Kidney capillary endothelial cell (primary cell): ENCODE measurements at places on chromosomes 13 and 19.

DNA sequence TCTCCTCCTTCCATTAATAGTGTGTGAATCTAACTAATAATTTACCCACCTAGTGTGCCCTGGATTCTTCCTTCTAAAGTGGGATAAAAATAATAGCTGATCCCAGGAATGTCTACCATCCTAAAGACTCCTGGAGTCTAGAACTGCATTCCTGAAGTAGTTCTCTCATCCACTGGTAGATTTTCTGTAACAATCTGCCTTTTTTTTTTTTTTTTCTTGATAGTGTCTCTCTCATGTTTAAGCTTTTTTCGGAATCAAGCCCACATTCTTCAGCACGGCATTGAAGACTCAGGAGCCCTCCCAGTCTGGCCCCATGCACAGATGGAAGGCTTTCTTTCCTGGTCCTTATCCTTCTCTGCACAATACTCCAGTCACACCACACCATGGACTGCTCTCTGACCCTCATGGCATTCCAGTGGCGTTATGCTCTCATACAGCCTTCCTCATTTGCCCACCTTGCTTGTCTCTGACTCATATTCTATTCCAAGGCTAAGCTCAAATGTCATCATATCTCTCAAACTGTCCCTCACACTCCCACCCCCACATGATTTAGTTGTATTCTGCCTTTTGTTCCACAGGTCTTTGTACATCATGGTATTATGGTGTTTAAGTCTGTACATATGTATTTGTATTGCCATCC, 68.7 kb upstream of the FRY start:
- no peak for DNase-seq

DNA sequence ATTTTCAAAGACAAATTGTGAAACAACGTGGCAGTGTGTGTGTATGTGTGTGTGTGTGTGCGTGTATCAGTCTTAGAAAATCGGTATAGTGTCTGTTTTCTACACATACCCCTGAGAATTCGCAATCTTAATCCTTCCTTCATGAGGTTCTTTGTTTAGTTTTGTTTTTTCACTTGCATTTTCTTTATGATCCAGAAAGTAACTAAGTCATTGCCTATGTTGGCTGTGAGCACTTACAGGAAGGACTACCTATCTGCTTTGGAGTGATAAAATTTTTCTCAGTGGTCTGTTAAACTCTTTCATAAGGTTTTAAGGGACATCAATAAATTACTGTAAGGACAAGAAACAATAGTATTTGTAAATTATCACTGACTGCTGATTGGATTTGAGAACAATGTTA, 1587.1 kb downstream of the PCDH9 start:
- DNase-seq, result no peak

DNA sequence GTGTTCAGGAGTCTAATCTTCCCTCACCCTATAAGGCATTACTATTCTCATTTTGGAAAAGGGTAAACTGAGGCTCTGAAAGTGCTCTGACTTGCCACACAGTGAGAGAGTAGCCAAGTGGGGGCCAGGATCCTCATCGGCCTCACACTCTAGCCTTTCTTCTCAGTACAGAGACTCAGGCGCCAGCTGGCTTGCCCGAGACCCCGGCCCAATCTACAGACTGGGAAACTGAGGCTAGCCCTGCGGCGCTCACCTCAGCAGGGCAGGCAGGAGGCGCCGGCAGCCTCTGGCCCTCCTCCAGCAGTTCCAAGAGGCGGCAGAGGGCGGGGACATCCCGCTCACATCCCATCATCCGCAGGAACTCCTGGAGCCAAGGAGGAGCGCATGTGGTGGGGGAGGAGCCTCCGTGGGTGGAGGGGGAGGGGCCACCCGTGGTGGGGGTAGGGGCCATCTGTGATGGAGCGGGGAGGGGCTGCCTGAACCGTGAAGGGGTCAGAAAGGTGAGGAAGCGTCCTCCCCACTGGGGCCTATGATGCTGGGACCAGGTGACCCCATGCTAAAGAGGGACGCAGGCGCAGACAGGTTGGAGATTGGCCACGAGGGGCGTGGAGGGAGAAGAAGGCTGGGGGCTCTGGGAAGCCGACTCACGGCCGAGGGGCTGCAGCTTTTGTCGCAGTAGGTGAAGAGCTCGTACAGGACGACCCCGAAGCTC, 8.7 kb upstream of the INSL3 start:
- peak; percentile 13 for DNase-seq

DNA sequence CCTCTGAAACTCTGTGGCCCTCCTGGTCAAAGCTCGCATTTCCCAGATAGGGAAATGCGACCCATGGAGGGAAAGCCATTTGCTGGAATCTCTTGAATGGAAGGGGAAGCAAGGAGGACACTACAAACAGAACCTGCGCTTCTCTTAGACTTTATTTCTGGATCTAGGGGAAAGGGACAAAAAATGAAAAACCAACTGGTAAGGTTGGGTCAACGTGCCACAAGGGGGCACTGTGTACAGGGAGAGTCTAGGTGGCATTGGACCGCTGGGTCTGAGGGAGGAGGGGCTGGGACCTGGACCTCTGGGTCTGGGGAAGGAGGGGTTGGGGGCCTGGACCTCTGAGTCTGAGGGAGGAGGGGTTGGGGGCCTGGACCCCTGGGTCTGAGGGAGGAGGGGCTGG, 5.0 kb downstream of the KLK4 start:
- DNase-seq, result no peak

- no peak for DNase-seq
Measured at GRCh38 chr13:21133077-21133476, 43.3 kb downstream of the SKA3 start.

- DNase-seq, result no peak
Measured at GRCh38 chr19:11554160-11554559, 4.9 kb downstream of the ELOF1 start.

- DNase-seq, result no peak
Measured at GRCh38 chr13:47650209-47650608, 350.9 kb downstream of the SUCLA2 start.

- DNase-seq, result peak; percentile 59
Measured at GRCh38 chr19:2041683-2042484, 9.2 kb downstream of the MKNK2 start.

DNA sequence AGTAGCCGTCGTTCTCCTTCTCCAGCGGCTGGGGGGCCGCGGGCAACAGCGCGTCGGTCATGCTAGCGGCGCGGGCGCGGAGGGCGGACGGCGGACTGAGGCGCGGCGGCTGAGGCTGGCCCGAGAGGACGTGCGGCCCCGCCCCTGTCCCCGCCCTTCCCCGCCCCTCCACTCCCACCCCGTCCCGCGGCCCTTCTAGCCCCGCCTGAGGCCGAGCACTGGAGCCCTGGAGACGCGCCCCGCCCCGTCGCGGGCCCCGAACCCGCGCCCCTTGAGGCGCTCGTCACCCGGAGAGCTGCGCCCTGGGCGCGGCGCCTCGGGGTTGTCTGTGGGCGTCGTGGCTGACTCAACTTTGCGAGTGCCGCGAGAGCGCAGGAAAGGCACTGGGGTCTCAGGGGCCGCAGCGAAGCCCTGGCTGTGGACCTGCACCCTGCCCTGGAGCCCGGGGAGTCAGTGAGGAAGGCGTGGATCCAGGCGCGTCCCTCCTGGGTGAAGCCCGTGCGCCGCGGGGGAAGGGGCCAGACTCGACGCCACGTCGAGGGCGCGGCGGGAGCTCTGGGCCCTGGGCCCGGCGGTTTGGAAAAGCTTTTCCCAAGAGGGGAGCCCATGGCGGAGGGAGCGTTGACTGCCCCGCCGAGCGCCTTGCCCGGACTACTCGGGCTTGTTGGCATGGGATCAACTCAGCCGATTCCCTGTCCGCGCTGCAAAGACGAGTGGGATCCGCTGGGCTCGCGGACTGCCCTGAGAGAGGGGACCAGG, at the start of gene RHPN2:
Gene RHPN2 (minus strand): TSS at position 97 of the 759 bp plus-strand sequence. CDS start 36 bp downstream, at position 61.
- DNase-seq, result no peak

GRCh38 chr13:26895081-26895807, 134.7 kb upstream of the GPR12 start:
- peak; percentile 91 for DNase-seq

DNA sequence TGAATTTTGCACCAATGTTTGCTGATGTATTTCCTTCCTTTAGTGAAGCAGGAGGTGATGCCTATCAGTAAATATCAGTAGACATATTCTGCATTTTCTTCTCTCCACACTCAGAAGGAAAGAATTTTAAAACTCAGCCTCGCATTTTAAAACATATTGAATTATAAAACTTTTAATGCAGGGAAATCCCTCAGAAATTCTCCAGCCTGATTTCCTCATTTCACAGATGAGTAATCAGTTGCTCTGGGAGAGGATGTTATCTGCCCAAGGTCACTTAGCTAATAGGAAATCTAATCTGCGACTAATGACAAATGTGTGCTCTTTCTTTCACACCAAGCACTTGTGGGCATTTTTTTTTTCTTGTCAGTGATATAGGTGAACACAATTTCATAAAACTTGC, 320.6 kb downstream of the ITGBL1 start:
- DNase-seq, result no peak

DNA sequence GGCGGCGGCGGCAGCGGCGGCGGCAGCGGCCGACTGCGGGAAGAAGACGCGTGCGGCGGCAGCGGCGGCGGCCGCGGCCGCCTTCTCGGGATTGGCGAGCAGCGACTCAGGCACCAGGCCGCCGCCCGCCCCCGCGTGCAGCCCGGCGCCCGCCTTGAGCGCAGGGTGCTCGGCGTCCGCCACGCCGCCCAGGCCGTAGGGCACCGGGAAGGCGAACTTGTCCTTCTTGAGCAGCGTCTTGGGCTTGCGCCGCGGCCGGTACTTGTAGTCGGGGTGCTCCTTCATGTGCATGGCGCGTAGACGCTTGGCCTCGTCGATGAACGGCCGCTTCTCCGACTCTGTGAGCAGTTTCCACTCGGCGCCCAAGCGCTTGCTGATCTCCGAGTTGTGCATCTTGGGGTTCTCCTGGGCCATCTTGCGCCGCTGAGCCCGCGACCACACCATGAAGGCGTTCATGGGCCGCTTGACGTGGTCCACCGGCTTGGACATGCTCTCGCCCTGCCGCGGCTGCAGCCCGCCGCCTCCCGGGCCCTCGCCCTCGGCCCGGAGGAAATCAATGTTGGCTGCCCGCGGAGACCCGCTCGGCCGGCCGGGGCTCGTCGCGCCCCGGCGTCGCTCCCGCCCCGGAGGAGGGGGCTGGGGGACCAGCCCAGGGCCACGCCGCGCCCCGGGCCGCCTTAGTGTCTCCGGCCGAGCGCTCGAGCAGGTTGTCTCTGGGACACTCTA, 621 bp downstream of the SOX21 start:
- no peak for DNase-seq

DNA sequence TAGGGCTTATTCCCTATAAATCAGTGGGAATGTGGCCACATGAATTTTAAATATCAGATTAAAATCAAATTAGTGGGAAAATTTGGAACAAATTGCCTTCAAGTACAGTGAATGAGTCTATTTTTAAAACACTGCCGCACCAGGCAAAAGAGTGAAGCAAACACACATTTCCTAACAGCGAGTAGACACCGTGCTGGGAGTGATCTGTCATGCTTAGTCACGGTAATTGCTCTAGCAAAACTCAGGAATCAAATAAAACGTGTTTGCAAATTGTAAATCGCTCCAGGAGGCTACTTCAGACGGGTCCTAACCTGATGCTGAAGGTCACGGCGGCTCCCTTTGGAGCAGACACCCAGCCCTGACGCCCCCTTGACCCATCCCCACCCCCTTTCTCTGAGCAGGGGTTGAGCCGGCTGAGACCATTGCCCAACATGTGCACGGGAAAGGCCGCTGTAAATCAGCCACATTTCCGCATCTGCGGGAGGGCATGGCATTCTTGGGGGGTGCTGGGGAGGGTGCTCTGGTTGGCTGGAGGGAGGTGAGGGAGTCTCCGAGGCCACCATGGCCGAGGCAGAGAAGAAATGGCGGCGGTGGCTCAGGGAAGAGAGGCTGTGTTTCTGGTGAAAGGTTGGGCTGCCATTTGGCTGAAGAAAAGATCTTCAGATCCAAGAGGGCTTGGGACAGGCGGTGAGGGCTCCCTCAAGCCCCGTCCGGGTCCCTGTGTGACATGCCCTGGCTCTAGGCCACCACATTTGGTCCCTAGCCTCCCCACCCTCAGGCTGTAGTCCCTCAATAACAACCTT, 8.9 kb downstream of the CEBPA start:
- peak; percentile 26 for DNase-seq

DNA sequence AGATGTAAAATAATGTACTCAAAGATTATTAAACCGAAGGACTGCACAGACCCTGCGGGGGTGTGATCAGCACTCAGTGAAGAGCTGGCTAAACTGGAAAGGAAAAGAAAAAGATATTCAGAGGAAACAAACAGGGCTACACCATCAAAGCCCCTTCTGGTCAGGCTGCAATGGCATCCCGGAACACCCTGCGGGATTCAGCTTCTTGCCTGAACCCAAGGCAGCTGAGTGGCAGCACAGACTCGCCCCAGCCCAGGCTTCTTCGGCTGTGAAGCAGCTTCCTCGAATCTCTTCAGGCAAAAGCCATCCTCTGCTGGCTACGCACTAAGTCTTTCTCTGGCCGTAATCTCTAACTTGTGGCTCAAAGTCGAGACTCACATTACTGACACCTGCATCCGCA, 220.9 kb downstream of the TEX29 start:
- no peak for DNase-seq

DNA sequence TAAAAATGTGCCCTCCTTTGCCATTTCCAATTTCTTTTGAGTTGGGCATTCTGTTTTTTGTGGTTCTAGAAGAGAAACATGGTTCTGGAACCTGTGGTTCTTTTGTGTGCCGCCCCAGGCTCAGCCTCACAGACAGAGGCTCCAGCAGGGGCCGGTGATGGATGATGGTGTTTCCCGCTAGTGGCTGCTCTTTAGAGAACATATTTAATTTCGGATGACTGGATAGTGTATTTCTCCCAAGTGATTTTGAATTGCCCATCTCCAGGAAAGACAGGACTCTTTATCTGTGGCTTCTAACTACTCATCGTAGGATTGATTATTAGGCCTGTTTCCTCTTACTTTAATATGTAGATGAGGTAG, 75.2 kb downstream of the KL start:
- DNase-seq, result no peak

DNA sequence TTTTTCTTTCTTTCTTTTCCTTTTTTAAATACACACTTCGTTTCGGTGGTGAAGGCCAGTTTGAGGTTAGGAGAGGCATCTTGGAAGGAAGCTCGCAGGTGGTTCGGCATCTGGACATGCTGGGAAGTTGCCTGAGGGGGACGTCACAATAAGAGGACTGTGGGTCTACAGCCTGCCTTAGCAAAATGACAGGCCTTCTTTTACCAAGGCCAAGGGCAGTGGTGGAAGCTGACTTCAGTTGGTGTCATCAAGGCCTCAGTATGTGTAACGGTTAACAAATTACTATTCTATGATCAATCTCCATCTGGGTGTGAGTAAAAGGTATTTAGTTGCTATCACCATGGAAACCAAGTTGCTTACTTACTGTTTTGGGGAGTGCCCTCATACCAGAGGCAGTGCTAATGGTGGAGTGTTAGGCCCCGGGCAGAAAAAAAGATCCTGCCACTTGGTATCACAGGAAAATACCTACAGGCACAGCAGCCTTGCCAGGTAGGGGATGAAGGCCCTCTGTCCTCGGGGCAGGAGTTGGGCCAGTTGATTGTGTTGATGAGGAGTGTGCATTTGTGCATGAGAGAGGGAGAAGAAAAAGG, 10.3 kb downstream of the ACTN4 start:
- DNase-seq, result no peak
